Stimulated activated CD8-positive, alpha-beta memory T cell treated with anti-CD3 and anti-CD28 coated beads, Interleukin-4, amount 100 ng/mL, for 1 hour (primary cell): ENCODE measurements at places on chromosomes 13 and 19.

DNA sequence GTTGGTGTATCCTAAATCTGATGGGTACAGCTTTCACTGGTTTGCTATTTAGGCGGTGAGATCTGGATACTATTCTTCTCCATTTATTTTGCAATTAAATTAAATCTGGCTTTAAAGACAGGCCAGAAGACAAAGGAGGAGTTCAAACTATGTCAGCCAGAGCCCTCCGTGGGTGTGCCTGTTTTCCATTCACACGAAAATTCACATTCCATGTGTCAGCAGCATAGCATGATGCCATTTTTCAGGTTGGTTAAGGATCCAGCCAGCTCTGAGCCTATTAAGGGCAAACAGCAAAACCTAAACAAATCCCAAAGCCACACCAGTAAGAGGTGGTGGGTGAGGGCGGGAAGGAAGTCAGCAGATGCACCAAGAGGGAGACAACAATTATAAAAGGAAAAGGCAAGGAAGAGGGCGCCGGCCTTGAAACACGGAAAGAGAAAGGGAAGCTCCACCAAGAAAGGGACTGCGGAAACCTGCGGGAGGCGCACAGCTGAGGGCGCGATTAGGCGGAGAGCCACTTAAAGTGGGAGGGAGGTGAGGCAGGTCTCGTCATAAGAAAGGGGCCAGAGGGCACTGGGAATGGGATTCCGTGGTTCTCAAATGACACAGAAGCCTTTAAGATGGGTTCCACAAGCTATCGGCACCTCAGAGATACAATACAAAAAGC is 43.0 kb downstream of the CARS2 start:
- DNase-seq: no peak

- peak; percentile 51 for DNase-seq
Measured at GRCh38 chr13:50123862-50124535, 108.8 kb downstream of the KCNRG start.

- DNase-seq: no peak
Measured at GRCh38 chr13:49246850-49247642, 679 bp upstream of the CDADC1 start.

DNA sequence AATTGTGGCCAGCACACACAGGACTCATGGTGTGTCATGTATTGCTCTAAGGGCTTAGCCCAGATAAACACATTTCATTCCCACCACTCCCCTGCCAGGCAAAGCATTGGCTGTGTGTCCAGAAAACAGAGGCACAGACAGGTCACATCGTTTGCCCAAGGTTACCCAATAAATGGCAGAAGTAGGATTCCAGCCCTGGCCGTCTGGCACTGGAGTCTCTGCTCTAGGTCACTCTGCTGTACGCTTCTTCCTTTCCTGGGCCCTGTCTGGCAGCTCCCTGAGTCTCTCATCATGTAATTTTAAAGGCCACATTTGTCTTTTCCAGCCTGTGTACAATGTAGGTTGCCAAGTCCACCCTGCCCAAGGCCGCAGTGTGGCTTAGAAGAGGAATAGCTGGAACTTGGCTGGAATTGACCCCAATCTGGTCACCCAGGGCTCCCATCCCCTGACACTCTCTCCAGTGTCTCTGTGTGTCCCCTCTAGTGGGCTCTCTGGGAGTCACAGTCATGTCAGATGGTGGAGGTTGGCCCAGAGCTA is 264.5 kb upstream of the TSHZ3 start:
- no peak for DNase-seq

- DNase-seq: no peak
Measured at GRCh38 chr13:74667656-74668203, 533.5 kb upstream of the KLF12 start.

GRCh38 chr13:39451860-39452301 is 151.1 kb downstream of the LHFPL6 start:
- DNase-seq: no peak

GRCh38 chr19:39543477-39543857 is 3.5 kb upstream of the EID2 start:
- no peak for DNase-seq

GRCh38 chr13:47291107-47291656 is 394.3 kb upstream of the HTR2A start:
- no peak for DNase-seq

- DNase-seq: no peak
Measured at GRCh38 chr19:39502640-39503417, 4.1 kb downstream of the DLL3 start.

GRCh38 chr13:100209857-100210825 is 121.2 kb downstream of the PCCA start:
- no peak for DNase-seq

DNA sequence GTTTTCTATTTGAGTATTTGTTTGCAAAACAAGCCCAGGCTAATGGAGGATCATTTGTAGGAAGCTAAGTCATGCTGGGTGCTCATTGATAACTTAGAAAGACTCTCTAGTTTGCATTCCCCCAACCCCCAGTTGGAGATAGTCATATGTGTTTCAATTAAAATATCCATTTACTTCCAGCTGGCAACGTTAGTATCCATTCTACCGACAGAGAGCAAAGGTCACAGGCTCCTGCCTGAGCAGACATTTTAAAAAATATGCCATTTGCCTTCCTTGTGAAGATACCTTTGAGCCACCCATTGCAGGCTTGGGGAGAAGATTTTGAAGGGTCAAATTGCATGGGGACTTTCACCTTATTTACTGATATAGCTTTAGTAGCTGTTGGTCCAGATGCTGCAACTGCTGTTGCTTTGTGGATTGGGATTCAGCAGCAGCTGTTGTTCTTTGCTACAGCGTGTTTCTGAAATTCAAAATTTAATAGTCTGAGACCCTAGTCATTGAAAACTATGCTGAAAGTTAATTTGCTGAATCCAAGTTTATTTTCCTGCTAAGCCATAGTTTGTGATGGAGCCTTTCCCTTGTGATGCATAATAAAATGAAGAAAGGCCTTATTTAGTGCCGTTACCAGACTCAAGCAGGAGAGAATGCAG is 335.1 kb downstream of the GPC6 start:
- no peak for DNase-seq

DNA sequence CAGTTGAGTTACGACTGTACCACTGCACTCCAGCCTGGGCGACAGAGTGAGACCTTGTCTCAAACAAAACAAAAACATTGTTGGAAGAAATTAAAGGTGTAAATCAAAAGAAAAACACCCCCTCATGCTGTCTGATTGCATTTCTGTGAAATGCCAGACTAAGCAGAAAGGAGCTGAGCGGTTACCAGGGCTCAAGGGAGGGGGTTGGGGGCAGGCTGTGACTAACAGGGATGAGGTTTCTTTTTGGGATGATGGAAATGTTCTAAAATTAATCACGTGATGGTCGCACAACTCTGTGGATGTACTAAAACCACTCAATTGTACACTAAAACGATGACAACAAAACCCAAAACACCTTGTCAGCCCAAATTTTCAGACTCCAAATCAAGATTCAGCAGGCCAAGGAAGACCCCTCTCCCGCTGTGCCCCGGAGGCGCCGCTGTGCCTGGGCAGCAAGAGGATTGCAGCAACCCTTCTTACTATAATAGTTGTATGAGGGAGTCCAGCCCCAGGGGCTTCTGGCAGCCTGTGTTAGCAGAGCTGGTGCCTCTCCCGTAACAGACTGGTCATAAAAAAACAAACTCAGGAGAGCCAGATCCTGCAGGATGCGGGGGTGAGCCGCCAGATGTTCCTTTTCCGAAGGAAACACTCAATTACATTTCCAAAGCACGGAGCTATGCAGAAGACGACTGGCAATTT is 20.9 kb downstream of the CAPS start:
- DNase-seq: no peak

GRCh38 chr13:110027470-110028240 is 241.3 kb upstream of the IRS2 start:
- DNase-seq: no peak

DNA sequence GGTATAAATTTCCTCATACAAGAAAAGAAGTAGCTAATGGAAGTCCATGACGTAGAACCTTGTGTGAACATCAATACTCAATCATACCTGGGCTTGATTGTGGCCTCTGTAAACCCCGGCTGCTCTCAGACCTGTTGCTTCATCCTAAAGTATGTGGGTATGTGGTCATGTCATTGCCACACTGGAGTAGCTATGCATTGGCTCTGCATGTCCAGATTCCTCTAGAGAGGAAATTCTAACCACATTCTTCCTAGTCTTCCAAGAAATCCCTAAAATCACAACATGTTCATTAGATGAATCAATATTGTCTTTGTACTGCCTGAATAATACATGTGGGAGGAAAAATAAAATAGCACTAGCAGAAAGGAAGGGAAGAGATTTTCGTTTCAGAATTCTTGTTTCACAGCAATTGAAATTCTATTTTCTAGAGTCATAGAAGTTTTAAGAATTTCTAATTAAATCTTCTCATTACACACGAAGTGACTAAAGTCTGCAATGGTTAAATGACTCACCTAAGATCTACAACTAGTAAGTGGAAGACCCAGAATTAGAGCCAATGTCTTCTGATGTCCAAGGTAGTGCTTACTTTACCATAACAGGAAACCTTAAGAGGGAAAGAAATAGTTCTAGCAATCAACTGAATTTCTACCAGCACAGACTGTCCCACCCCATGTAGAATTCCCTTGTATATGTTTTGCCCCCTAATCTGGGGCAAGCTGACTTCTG is 28.0 kb downstream of the RXFP2 start:
- no peak for DNase-seq

DNA sequence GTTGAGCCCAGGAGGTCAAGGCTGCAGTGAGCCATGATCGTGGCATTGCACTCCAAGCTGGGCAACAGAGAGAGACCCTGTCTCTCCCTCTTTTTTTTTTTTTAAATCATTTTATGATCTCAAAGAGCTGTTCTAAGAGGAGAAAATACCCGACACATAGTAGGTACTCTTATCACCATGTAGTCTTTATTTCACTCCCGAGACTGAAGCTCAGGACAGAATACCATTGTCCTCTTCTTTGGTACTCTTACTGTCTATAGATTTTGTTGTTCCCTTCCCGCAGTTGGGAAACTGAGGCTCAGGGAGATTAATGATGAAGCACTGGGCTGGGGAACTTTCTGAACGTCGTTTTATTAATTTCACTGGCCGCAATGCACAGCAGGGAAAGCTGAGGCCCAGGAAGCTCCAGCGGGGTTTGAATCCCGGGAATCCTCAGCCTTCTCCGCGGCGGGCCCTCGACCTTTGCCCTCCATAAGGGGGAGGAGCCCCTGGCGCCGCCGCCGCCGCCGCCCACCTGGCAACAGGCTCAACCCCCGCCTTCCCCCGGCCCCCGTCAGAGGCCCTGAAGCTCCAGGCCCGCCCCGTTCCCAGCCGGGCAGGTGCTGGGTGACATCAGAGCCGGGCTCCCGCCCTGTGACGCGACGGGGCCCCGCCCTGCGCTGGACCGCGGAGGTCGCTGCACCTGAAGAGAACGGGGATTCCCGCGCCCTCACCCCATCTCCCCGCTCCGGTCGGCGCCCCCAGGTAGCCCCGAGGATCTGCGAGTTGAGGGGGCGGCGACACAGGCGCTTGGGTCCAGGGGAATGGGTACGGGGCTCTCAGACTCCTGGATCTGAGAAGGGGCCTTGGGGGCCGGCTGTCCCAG is 1.6 kb downstream of the MYH14 start:
- no peak for DNase-seq

DNA sequence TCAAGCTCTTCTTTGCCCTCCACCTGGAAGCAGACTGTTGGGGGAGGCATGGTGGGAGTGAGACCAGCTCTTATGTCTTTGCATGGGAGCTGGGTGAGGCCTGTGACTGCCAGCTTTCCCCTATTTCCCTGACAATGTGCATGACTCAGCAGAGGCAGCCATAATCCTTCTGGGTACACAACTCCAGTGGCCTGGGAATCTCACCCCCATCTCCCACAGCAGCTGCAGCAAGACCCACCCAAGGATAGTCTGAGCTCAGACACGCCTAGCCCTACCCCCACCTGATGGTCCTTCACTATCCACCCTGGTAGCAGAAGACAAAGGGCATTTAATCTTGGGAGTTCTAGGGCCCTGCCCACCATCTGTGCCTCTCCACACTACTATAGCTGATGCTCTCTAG is 41.4 kb upstream of the FGF14 start:
- DNase-seq: no peak

GRCh38 chr19:45640849-45641273 is 1.7 kb upstream of the EML2 start:
- no peak for DNase-seq

GRCh38 chr19:36489118-36489919 is at the start of gene ZNF566:
Gene ZNF566, minus strand, starts transcription at chr19:36489561. Its CDS starts 13,004 bp downstream, at chr19:36476557.
- DNase-seq: peak; percentile 83

GRCh38 chr13:112679381-112679780 is 10.5 kb upstream of the ATP11A start:
- DNase-seq: no peak

GRCh38 chr13:20497006-20497775 is 28.5 kb downstream of the CRYL1 start:
- no peak for DNase-seq

GRCh38 chr13:112902669-112903068 is 66.3 kb upstream of the MCF2L start:
- no peak for DNase-seq

DNA sequence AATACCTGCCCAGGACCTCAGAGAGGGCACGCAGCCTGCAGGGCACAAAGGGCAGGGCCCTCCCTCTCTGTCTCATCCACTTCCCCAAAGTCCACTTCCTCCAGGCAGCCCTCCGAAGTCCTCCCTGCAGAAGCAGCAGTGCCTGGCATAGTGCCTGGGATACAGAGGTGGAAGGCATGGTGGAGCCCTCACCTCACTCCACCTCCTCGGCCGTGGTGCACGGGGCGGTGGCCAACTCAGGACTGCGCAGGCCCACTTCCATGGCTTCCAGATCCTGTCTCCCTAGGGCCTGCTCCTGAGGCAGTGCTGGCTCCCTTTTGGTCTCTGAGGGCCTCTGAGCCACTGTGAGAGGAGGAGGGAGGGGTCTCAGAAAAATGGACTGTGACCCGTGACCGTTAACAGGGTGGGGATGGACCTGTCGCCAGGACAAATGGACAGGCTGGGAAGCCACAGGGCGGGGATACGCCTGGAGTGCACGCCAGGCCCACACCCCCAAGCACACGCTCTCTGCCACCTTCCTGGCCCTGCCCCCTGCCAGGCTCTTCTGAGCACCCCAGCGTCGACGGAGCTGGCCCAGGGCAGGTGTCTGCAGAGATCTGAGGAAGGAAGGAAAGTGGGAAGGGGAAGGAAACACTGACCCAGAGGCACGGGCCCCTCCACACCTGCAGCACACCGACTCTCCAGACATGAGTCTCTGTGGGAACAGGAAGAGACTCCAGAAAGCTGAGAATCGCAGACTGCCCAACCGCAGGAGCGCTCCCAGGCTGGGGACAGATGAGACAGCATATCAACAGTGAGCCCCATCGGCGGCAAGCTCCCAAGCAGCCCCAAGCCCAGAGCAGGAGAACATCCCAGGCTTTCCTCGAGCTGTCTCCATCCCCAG is 8.4 kb downstream of the REXO1 start:
- DNase-seq: no peak

- DNase-seq: no peak
Measured at GRCh38 chr19:4966591-4966990, 2.3 kb upstream of the KDM4B start.
